A172 (cell line): ENCODE measurements at places on chromosomes 5 and 9. TPM values are rescaled to one million over a fixed set of nuclear protein-coding genes. Genes with fewer than 3 reads are reported as not detected.

DNA sequence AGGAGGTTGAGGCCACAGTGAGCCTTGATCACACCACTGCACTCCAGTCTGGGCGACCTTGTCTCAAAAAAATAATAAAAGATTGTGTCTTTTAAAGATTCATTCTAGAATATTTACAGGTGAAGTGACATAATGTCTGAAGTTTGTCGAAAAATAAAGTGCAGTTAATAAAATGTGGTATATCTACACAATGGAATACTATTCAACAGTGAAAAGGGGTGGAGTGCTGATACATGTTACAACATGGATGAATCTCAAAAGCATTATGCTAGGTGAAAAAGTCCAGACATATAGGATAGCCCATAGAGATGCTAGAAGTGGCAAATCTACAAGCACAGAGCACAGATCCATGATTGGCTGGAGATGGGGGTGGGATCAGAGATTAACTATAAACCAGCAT, 101.9 kb downstream of the PAX5 start:
- DNase-seq, result no peak

GRCh38 chr9:107112707-107113243, 170.3 kb upstream of the RAD23B start:
- no peak for DNase-seq

GRCh38 chr5:170466988-170467707, 36.7 kb upstream of the KCNIP1 start:
- DNase-seq, result peak; percentile 96

GRCh38 chr9:22010866-22011625, 1.9 kb upstream of the CDKN2B start:
- DNase-seq, result no peak

- no peak for DNase-seq
Measured at GRCh38 chr9:122754825-122755224, 12.7 kb downstream of the OR1L6 start.

GRCh38 chr9:75504721-75505120, 385.8 kb upstream of the PCSK5 start:
- DNase-seq, result no peak

- DNase-seq, result peak; percentile 14
Measured at GRCh38 chr9:125749287-125749935, 2.2 kb downstream of the PBX3 start.

DNA sequence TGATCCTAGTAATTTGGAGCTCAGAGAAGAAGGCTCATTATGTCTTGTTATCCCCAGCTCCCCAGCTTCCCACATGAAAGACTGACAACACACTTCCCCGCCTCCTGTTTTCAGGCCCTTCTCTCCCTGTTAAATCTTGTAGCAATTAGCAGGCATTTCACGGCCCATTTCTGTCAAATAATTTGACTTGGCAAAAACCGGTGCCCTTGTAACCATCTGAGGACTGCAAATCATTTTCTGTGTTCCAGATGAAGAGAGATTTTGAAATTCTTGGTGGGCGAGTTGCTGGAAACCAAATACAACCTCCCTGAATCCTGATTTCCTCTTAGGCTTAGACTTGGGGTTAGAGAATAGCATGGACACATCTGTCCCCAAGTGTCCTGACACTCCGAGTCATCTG, 109.7 kb downstream of the MSX2 start:
- peak; percentile 25 for DNase-seq

DNA sequence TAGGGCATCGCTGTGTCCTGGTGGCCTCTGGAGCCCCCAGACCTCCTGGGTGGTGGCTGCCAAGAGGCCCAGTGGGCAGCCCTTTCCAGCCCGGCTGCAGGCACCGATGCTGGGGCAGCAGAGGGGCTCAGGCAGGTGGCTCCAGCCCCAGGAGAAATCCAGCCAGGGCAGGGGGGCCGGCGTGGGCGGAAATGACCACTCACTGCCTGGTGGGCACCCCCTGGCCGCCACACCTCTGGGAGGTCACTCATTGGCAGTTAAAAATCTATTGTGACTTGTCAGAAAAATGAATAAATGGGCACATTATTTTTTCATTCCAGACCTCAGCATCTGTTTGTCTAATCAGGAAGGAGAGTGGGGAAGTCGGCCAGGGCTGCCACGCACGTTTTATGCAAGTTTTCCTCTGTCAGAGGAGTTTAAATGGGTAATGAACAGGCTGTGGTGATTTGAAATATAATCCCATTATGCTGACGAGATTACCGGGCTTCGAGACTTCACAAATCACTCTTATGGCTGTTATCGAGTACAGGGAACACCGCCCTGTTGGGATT, 171.9 kb downstream of the GAPVD1 start:
- DNase-seq, result no peak

The SLCO6A1 gene
- total RNA-seq, result not detected in 2 replicates

DNA sequence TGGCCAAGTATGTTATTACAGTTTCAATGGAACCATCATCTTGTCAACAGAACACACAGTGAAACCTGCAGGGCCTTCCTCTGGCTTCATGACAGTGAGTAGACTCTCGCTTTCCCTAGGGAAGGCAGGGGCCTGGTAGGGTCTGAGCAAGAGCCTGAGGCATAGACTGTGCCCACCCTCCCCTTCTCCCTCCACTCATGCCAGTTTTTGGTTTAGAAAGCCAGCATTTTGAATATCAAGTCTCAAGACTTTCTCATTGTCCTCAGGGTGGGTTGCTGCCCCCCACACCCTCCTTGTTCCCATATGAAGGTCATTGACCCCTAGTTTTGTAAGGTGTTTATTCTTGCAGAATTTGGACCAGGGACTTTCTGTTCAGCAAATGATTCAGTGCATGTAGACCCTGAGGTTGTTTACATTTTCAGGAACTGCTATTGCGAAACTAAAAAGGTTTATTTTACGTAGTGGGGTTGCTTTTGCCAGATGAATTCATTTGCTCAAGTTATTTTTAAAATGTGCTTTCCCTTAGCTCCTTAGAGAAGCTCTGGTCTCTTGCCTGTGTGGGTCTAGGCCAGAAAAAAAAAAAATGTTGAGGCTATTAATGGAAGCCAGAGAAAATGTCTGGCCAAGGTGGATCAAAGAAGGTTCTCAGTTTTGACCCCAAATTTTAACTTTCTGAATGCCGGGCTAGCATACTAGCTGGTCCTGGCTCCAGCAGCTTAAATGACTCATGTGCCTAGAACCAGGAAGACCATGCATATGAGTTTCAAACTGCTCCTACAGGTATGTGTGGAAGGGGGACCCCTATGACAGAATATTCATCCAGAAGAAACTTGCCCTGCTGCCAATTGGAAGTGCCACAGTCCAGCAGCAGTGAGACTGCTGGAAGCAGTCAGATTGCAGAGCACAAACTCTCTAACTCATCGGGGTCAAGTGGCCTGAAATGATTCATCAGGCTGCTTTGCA, 10.1 kb upstream of the MOB3B start:
- no peak for DNase-seq

DNA sequence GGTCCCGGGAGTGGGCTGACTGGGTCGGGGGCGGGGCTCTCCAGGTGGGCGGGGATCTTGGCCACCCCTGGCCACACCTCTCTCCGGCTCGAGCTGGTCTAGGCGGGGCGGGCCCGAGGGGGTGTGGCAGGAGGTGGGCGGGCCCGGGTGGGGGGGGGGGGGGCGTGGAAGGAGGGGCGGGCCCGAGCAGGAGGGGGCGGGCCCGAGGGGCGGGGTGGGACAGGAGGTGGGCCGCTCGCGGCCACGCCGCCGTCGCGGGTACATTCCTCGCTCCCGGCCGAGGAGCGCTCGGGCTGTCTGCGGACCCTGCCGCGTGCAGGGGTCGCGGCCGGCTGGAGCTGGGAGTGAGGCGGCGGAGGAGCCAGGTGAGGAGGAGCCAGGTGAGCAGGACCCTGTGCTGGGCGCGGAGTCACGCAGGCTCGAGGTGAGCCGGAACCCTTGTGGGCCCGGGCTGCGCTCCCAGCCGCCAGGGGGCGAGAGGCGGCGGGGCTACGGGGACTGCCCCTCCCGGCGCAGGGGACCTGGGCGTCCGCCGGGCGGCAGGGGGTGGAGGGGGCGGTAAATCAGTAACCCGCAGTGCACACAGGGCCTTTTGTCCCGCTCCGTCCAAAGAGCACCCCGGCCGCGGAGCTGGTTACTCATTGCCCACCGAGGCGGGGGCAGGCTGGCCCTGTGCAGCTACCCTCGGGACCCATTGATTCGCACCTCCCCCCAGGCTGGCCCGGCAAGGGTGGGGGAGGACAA, at the start of gene FGFR4:
TSS of gene FGFR4 (plus strand) at position 262 of the 744 bp plus-strand sequence. CDS start 2,688 bp downstream, outside the sequence.
- peak; percentile 52 for DNase-seq

DNA sequence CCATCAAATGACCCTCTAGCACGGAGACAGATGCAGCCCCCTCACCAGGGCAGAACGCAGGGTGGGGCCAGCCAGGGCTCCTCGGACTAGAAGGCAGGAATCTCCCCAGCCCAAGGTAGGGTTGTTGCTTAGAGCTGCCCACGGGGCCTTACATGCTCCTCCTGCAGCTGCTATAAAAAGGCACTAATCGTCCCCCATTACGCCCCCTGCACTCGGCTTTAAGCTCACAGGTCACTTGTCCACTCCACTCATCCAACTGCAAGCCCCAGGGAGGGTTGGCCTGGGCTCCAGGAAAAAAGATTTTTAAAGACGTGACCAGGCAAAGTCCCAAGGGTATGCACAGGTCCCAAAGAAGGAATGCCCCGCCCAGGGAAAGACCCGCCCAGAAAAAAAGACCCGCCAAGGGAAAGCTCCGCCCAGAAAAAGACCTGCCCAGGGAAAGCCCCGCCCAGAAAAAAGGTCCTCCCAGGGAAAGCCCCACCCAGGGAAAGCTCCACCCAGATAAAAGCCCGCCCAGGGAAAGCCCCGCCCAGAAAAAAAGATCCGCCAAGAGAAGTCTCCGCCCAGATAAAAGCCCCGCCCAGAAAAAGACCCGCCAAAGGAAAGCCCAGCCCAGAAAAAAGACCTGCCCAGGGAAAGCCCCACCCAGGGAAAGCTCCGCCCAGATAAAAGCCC, 11.1 kb downstream of the GRIN1 start:
- DNase-seq, result no peak

The CER1 gene
- not detected in 2 replicates for total RNA-seq

DNA sequence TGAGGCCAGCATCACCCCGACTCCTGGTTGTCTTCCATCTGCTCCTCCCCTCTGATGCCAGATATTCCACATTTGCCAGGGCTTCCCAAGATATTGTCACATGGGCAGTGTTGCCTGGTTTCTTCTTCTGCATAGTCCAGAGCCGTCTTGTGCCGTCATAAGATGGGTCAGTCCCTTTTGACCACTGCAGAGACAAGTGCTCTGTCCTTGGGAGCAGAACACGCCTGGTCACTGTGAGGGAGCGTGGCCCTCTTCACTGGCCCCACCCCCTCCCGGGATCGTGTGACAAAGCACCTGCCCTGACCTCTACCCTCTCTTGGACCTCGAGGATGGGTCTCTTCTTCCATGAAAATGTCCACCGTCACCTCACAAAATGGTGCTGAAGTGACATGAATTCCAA, 41.6 kb downstream of the UBE2QL1 start:
- DNase-seq, result no peak

GRCh38 chr5:1651971-1652872, 128.5 kb upstream of the LPCAT1 start:
- DNase-seq, result no peak

DNA sequence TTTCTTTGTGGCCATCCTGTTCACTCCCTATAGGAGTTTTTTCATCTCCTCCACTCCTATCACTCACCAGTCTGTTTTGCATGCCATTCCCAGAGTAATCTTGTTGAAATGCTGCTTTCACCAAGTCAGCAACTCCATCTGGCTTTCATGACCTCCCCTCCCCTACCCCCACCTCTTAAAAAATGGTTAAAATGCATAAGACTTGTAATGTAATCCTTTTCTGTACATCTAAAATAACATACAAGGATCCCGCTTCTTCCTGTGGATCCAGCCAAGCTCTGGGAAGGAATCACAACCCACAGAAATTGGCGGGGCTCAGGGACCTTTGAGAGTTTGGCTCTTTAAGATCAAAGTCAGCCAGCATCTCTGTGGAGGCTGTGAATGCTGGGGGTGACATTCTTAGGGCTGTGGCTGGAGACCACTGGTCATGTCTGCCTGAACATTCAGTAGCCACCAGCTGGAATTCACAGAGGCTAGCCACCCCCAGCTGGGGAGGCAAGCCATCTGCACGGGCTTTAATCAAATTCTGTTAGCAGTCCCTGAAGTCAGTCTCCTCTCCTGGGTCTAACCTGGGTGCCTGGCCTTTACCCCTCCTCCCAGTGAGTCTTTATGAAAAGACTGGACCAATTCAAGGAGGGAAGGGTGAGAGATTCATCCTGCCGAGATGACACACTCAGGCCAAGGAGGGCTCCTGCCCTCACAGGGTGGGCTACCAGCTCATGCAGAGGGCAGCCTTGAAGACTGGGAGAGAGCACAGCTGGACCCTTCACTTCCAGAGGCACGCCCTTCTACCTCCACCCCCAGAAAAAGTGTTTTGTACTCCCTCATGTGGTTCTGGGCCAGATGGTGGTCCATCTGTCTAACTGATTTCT, 132.9 kb downstream of the LIFR start:
- no peak for DNase-seq

The CCDC192 gene
- not detected in 2 replicates for total RNA-seq

DNA sequence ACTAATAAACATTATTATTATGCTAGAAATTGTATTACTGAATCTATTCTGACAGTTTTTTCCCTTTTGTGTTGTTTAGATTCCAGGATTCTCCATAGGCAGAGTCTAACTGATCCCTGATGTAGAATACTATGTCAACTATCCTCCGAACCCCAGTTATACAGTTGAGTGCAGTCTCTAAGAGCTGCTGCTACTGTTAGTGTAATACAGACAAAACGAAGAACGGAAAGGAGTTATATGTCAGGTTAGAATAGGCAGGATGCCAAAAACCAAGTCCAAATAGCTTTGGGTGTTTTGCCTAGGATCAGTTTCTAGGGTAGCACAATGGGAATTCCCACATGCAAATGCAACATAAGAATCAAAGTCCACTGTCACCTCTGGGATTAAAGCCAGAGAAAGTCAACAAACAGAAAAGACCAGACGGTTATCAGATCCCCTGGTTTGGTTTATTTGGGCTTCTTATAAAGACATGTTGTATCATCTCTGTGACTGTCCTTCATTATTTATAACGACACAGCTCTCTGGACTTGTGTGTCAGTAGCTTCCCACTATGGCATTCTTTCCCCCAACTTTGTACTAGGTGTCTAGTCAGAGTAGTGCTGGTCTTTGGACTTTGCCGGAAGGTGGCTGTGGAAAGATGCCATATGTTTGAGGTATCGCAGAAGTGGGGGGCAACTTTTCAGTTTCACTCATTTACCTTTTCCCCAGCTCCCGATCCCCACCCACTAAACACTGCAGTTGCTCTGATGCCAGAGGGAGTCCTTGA, 14.9 kb upstream of the TMEM38B start:
- no peak for DNase-seq

The SLC6A18 gene
- total RNA-seq, result not detected in 2 replicates

GRCh38 chr5:154618696-154619095, 136.5 kb upstream of the LARP1 start:
- DNase-seq, result peak; percentile 22

GRCh38 chr9:109627042-109627441, 128.9 kb upstream of the PTPN3 start:
- DNase-seq, result no peak

- peak; percentile 55 for DNase-seq
Measured at GRCh38 chr5:169791251-169791650, 154.2 kb downstream of the DOCK2 start.
